Uterus (tissue), 4 donors: ENCODE measurements at places on chromosomes 16 and 17. TPM values are rescaled to one million over a fixed set of nuclear protein-coding genes. Genes with fewer than 3 reads are reported as not detected.

Gene TMEM114
- not detected for total RNA-seq

DNA sequence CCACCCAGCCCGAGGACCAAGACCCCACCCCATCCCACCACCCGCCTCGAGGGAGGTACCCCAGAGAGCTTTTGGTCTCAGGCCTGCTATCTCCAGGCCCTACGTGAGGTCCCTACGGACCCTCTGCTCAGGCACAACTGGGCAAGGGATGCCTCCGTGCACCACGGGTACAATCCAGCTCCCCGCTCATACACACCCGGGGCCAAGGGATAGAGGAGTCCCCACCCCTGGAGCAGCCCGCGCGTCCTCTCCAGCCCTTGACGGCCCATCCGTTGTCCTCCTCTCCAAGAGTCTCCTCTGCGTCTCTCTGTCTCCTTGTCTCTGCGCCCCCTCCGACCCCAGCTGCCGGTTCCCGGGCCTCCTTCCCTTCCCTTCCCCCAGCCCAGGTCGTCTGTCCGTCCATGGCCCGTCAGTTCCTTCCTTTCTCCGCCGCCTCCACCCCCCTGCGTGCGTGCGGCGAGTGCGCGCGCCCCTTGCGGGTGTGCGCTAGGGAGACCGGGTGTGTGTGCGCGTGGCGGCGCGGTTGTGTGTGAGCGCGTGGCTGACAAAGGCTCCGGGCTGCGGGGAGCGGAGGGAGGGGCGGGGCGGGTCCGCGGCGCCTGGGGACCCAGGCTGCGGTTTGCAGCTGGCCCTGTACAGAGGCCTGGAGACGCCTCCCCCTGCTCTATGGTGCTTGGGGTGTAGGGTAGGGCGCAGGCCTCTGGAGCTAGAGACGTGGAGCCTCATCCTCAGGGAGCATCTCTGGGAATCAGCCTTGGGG, 930 bp downstream of the SPNS2 start:
- no peak for DNase-seq

DNA sequence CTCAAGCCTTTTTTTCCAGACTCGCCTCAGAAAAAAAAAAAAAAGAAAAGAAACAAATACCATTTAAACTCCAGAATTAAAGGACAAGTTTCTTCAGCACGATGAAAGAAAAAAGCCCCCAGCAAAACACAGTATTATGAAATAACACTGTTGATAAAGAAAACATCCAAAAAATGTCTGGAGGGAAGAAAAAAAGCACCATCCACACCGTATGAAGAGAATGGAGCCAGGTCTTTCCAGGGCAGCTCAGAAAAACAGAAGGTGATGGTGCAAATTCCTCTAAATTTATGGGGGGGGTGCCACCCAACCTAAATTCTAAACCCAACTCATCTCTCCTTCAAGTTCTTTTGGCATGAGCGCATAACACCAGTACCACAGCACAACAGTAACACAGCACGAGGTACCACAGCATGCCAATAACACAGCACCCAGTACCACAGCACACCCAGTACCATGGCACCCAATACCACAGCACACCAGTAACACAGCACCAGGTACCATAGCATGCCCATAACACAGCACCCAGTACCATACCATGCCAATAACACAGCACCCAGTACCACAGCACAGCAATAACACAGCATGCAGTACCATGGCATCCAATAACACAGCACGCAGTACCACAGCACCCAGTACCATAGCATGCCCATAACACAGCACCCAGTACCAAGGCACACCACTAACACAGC, 19.0 kb downstream of the AXIN1 start:
- DNase-seq: no peak

- DNase-seq: no peak
These were observed 6.0 kb downstream of the TTC19 start for GRCh38 chr17:16005636-16006035.

- no peak for DNase-seq
These were observed 160.5 kb upstream of the TNRC6C start for GRCh38 chr17:77798031-77798430.

DNA sequence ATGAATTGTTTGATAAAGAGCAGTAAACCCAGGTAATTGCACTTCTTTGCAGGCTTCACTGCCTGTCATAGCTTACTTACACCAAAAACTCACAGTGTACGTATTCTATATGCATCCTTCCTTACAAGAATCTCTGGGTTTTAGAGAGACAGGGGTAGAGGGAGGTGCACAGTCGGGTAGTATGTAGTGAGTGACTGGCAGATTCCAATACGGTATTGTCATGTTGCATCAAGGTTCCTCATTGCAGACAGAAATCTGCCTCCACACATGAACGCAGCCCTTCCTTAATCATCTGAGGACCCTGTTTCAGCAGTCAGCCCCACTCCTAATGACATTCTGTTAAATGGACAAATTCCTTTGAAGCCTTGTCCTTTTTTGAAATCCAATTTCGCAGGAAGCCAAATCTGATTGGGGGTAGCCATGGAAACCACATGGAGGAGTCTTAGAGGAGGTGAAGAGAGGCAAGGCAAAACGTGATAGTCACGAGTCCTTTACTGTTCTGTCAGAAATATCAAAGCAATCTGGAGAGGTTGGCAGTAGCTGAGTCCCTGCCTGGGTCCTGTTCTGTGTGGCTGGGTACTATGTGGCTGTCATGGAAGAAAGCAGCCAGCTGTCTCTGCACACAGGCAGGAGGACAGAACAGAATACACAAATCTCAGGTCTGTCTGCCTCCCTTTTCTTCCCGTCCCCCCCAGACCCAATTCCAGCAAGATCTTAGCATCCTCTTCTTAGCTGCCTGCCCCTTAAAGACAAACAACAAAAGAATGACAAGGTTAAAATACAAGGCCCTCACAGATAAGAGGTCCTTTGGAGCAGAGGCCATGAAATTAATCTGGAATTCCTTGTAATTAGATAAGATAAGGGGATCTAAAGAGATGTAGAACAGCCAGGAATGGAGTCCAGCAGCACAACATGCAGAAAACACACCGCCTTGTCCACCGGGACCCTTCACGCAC, 3.1 kb upstream of the SKAP1 start:
- DNase-seq: no peak

DNA sequence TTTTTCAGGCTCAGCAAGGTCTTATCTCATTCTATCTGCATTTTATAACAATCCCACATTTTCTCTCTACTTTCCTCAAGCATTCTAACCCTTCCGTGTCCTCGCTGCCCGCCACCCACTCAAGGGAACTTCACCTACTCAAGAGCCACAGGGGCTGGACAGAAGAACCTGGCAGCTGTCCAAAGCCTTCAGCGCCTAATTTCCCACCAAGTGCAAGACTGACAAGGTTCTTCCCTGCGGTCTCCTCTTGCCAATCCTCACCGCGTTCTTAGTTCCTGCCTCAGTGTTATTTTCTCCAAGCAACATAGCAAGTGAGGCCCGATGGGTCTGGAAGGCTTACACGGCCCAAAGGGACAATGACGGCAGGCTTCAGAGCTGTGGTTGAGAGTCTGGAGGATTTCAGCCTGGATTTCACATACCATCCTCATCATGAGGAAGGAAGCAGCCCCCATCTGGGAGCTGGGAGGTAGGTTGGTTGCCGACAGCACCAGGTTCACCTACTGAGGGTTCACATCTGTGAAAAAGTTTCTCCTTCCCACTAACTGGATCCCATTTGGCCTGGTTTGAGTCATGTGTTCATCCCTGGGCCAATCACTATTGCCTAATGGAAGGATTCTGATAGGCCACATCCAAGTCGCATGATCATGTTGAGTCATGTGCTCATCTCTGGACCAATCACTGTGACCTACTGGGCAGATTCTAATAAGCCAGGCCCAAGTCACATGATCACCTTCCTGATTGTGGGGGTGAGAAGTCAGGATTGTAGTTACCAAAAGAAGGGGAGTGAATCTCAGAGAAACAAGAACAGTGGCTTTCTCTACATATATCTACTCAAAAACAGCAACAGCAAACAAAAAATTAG, 108.2 kb downstream of the N4BP1 start:
- no peak for DNase-seq

Gene SLC5A2
- total RNA-seq: 0.83 TPM
